ENCODE measurements at places on chromosomes 11 and 22.

GRCh38 chr11:104594228-104594958 lies 303.9 kb downstream of the CASP12 start:
- DNase-seq, result no peak

DNA sequence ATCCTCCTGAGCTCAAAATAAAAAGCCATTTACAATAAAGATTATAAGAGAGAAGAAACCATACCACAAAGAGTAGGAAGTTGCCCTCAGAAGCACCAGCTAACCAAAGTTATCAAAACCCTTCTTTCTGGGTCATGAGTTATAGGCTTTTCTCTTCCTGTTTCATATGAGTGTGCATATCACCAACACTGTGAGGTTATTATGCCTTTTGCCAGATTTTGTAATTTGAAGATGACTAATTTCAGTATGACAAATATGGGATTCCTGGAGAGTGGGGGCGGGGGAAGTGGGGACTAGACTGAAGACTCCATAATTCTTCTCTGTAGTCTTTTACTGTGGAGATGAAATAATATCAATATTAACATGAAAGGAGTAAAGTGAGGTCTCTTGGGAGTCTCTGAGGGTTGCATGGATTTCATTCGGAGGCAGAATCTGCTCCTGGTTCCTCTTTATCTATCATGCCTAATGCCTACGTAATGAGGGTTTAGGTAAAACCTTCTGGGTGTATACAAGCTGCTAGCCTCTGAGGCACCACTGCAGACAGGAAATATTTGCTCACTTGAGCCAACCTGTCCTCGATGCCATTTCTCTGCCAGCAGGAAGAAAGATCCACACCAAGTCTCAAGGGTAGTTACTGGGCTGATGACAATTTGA lies 2.1 kb downstream of the LPXN start:
- peak; percentile 60 for DNase-seq

DNA sequence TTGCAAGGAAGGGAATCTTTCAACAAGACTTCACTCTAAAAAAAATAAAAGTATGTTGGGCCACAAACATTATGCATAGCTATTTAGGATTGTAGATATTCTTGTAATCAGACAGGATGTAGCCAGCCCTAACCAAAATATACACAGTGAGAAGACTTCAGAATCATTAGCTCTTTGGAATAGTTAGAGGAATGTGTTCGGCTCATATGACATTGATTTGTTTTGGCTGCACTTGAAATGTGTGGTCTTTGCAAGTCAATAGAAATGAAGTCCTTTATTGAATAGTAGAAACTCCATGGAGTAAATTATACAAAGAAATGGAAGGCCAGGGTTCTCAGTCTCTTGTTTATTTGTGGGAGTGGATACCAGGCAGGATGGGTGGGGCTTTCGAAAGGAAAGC lies 692.1 kb downstream of the NTM start:
- DNase-seq, result no peak

DNA sequence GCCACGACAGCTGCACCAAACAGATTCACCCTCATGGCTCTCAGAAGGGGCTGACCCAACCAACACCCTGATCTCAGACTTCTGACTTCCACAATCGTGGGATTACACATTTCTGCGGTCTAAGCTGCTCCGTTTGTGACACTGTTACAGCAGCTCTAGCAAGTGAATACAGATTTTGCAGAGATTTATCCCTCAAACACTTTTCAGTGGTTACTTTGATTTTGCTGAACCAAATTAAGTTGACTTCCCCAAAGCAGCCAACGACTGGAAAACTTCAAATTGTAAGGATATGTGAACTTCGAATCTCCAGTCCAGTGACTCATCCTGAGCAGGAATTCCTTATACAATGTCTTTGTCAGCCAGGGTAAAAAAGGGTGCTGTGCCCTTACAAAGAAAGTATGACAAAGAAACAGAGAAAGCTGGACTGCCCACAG lies 14.8 kb upstream of the INCENP start:
- no peak for DNase-seq

DNA sequence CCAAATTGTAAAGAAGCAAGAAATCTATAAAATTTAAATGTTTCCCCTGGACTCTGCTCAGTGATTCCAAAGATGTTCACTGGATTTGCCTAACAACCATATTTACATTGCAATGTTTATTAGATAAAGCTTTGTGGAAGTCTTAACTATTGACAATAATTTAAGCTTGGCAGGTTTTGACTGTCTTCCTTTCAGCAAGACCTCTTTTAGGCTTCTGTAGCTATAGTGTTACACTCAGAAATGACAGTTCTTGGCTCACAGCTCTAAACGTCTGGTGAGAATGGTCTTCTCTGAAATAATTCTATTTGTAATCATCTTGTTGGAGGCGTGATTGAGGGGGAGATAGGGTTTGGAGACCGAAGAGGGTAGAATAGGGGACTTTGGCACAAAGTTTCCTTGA lies 44.8 kb upstream of the CRTAM start:
- DNase-seq, result no peak

DNA sequence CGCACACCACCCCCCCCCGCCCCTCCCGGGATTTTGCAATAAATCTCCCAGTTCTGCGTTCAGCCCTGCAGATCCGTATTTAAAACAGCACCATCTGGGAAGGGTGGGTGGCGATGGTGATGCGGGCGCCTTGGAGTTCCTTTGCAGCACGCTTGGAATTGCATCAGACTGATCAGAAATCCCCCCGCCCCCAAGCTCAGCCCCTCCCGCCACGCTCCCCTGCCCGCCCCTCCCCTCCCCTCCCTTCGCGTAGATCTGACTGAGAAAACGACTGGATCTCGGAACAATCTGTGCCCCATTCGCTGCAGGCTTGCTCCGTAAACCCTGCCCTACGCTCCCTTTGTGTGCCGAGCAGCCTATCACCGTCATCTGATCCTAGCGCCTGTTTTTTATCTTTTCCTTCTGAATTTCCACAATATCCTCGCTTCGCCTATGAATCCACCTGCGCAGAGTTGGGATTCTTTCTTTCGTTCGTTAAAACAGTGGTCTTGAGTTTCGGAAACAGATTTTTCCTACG lies 18.1 kb upstream of the BDNF start:
- DNase-seq, result no peak

- DNase-seq, result no peak
These were observed 968.0 kb downstream of the OPCML start for GRCh38 chr11:132564091-132564885.

- DNase-seq, result no peak
These were observed 478.9 kb upstream of the ARHGAP42 start for GRCh38 chr11:100208207-100208606.

- no peak for DNase-seq
These were observed 2.8 kb upstream of the BSX start for GRCh38 chr11:122984186-122985011.

- DNase-seq, result no peak
These were observed 24.0 kb downstream of the SWAP70 start for GRCh38 chr11:9687711-9688477.

GRCh38 chr11:12159351-12160099 lies 49.1 kb downstream of the MICAL2 start:
- DNase-seq, result no peak

DNA sequence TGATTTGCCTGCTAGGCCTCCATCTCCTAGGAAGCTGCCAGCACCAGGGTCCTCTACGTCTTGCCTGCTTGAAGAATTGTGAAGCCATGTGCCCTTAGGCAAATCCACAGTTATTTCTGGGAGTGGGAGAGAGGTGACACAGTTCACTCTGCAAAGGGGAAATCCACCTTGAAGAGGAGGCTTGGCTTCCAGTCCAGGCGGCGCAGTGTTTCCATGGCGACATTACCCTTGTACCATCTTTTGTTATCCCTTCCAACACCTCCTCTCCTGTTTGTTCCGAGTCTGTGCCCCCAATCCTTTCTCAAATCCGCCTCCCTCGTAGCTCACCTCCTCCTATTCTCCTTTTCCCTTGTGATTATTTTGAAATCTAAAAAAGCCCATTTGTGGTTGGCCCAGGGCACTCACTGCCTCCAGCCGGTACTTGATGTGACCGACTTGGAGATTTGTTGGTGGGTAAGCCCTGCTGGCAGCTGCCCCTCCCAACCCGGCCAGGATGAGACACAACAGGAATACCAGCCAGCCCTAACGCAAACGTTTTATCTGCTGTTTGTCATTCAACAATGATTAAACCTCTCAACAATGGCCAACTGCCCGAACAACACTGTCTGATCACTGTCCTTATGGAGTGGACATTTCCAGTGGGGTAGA lies 18.4 kb downstream of the SYT13 start:
- DNase-seq, result no peak

GRCh38 chr11:70040869-70041501 lies 37.1 kb upstream of the ANO1 start:
- no peak for DNase-seq

DNA sequence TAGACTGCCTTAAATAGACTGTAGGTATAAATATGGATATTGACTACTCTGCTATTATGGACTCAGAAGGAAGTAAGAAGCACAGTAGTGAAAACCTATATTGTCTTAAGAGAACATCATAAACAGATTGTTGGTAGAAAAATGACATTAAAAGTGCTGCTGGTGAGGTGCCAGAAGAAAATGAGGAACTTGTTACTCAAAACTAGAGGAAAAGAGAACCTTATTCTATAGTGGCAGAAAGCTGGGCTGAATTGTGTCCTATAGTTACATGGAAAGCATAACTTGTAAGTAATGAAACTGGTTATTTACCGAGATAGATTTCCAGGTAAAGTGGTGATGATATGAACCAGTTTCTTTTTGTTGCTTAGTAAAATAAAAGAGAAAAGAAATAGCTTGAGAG lies 109.7 kb upstream of the CTSC start:
- DNase-seq, result no peak

DNA sequence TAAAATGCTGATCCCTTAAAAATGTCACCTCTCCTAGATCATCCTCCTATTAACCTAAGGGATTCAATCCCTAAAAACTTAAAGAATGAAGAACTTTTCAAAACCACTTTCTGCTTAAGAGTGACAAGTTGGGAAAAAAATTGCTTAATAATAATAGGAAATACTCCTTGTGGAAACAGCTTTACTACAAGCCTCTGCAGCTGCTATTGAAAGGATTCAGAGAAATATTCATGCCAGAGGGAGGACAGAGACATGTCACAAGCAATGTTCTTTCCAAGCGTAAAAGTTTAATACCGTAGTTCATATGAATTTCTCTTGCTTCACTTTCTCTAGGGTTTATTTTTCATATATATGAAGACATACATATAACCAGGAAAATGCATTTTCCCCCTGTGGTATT lies 98.2 kb downstream of the ARHGAP20 start:
- DNase-seq, result no peak

- no peak for DNase-seq
These were observed 686.9 kb downstream of the FAM181B start for GRCh38 chr11:82046778-82047177.

GRCh38 chr22:46619240-46619829 lies 851 bp upstream of the GRAMD4 start:
- no peak for DNase-seq

DNA sequence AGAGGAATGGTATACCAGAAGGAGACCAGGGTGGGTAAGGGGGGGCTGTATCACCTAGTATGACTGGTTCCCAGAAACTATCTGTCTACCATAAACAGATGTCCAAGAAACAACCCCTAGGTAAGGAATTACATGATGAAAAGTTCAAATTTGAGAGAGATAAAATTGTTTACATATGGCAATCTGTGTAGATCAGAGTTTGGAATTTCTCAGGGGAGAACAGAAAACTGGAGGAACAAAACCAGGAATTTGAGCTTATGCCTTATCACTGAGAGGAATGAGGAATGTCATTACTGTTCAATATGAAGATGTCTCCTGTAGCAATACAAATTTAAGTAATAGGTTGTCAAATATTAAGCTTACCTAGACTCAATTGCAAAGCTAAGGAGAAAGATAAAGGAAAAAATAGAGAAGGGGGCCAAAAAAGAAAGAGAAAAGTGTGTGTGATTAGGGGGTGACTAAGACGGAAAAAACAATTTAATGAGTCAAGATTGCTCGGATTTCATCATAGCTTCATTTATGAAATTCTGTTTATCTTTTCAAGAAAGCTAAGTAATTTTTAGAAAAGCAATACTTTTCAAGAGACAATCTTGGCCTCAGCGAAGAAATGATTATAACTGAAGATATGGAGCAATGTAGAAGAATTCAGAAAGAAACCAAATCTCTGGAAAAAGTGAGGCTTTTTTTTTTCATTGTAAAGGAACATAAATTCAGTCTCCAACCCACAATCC lies 117.8 kb downstream of the APOL5 start:
- DNase-seq, result no peak

GRCh38 chr11:31968461-31969358 lies 122.2 kb upstream of the RCN1 start:
- DNase-seq, result no peak

- DNase-seq, result no peak
These were observed 307 bp upstream of the MRPL16 start for GRCh38 chr11:59810911-59811259.

- DNase-seq, result no peak
These were observed 40.0 kb upstream of the SEPTIN5 start for GRCh38 chr22:19674129-19674928.

GRCh38 chr11:79686703-79687419 lies 246.0 kb upstream of the TENM4 start:
- no peak for DNase-seq

DNA sequence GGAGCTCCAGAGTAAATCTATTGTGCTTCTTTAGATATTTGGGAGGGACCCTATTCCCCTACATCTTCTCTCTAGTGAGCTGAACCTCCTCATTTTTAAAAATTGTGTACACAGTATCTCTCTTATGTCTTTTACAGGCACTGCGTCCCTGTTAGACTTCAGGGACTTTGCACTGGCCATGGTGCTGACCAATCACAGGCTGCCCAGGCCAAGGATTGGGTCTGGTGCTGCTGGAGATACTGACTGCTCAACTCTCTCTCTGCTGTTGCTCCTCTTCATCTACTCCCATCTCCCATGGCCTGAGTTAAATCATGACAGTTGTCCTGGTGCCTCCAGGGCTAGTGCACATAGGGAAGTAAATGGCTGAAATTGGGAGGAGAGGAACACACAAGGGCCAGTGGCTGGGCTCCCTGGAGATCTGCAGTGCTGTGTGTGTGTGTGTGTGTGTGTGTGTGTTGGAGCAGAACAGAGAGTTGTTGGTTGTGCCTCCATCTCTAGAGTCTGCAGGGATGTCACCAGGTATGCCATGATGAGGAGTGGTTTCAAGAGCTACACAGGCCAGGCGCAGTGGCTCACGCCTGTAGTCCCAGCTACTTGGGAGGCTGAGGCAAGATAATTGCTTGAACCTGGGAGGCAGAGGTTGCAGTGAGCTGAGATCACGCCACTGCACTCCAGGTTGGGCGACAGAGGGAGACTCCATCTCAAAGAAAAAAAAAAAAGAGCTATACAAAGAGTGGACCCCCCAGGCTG lies 155.3 kb downstream of the ST3GAL4 start:
- DNase-seq, result no peak

DNA sequence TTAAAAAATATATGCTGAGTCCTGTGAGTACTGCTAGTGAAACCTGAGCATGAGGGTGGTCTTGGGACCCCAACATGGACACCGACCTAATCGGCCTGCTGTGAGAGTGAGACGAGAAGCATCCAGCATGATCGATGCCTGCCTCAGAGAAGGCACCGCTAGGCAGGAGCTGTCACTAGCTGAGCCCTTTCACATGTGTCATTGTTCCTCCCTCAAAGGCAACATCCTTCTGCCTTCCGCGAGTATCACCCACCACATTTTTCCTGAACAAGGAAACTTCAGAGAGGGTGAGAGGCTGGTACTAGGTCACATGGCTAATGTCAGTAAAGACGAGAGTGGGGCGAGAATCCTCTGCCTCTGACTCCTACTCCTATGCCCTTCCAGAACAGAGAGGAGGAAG lies 35.6 kb downstream of the AP1B1 start:
- DNase-seq, result no peak

- DNase-seq, result no peak
These were observed 21.1 kb downstream of the MIF start for GRCh38 chr22:23915290-23915689.

Data from stimulated activated naive CD4-positive, alpha-beta T cell treated with Interleukin-2 at 50 U/mL for 16 hours (primary cell).